ENCODE measurements at places on chromosomes 1 and 21. TPM values are rescaled to one million over a fixed set of nuclear protein-coding genes. Genes with fewer than 3 reads are reported as not detected.

GRCh38 chr1:232508130-232508701 lies 121.7 kb downstream of the SIPA1L2 start:
- DNase-seq, result no peak

DNA sequence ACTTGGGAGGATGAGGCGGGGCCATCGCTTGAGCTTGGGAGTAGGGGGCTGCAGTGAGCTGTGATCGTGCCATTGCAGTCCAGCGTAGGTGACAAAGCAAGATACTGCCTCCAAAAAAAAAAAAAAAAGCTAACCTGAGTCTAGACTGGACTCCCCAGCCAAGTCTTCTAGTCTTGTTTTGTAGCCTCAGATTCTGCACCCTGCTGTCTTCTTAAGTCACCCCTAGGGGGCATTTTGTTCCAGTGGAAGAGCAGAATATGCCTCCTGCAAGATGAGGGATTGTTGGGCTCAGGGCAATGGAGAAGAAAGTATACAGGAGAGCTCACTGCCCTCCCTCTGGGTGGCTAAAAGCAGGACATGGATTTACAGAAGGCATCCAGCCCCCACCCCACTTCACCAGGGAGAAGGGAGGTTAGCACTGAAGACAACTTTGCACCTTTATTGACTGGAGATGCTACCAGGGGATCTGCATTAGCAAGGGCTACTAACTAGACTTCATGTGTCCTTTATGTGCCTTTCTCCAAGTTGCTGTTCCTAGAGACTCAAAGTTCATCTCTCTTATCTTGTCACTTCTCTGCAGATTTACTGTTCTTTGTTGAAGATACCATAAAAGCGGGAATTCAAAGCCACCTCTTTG lies 15.3 kb upstream of the RNF187 start:
- peak; percentile 34 for DNase-seq

The KCNJ15 gene
- total RNA-seq, result 1.4 TPM

- no peak for DNase-seq
Observed at GRCh38 chr1:245480393-245481120, 325.8 kb downstream of the KIF26B start.

GRCh38 chr1:183090391-183091006 lies 67.3 kb downstream of the LAMC1 start:
- peak; percentile 29 for DNase-seq

DNA sequence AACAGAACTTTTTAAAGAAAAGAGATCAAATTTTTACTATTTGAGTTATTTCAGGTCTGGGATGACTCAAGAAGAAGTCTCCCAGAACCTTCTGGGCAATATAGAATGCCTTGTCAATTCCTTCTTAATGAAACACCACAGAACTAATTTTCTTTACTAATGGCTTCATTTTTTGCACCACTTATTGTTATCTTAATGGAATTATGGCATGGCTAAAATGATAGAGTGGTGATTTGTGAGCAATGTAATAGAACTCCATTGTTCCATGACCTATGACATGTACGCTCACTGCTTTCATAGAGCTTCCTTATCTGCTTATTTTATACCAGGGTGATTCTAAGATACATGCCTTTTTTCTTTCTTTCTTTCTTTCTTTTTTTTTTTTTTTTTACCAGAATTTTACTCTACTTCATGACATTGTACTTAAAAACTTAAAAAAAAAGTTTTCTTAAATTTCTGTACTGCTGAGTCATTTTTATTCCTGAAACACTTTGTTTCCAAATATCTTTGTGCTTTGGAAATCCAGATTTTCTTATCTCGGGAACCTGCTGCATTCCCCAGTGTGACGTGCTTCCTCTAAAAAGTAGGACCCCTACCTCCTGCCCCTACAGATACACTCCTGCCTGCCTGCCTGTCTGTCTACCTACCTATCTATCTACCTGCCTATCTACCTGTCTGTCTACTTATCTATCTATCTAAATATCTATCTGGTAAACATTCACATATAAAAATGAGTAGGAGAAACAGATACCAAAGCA lies 284.9 kb downstream of the PBX1 start:
- DNase-seq, result peak; percentile 28

GRCh38 chr21:37429356-37429755 lies 62.8 kb downstream of the DYRK1A start:
- no peak for DNase-seq

GRCh38 chr1:121546830-121547591 lies 362.2 kb downstream of the SRGAP2C start:
- DNase-seq, result peak; percentile 4

- DNase-seq, result no peak
Observed at GRCh38 chr1:33960188-33960895, 96.5 kb downstream of the HMGB4 start.

DNA sequence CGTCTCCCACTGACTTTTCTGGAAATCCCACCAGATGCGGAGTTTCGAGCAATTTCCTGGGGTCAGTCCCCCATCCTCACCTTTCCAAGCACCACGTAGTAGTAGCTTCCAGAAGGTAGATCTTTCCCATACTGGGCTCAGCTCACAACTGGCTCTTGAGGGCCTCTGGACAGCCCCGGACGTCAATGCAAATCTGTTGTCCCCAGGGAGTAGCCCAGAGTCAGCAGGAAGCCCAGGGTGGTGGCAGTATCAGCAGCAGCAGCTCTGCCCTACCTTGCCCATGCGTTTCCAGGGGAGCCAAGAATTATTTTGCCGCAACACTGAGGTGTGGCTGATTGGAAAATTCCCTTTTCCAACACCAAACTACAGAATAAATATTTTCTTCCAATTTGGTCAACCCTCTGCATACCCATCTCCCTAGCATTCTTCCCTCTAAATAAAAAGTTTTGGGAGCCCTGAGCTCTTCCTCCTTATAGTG lies 70.3 kb downstream of the CD46 start:
- no peak for DNase-seq

- peak; percentile 27 for DNase-seq
Observed at GRCh38 chr1:15406614-15407559, 2.8 kb upstream of the EFHD2 start.

- DNase-seq, result peak; percentile 85
Observed at GRCh38 chr1:159798893-159799292, 3.3 kb upstream of the FCRL6 start.

GRCh38 chr1:10424034-10424433 lies 6.2 kb upstream of the CENPS start:
- no peak for DNase-seq

GRCh38 chr21:31395268-31395667 lies 51.2 kb upstream of the TIAM1 start:
- no peak for DNase-seq

- no peak for DNase-seq
Observed at GRCh38 chr1:32307324-32307723, 15.4 kb downstream of the HDAC1 start.

The FCGR3A gene
- not detected for total RNA-seq

- DNase-seq, result no peak
Observed at GRCh38 chr21:34186109-34186719, 112.8 kb downstream of the MRPS6 start.

- DNase-seq, result no peak
Observed at GRCh38 chr1:201694608-201695335, 134.2 kb upstream of the IPO9 start.

DNA sequence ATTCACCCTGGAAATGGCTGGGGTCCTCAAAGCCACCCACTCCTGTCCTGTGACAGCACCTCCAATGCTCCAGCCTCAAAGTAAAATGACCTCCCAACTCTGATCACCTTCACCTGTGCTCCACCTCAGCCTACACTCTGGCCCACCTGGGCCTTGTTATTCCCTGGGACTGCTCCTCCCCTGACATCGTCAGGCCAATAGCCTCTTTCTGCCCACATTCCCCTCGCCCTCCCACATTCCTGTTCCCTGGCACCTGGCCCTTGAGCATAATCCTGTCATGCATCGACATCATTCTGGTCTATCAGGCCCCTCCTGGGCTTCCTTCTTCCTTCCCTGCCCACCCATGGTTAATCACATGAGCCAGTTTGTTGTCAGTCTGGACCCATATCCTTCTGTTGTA lies 13.2 kb upstream of the BCAR3 start:
- no peak for DNase-seq

DNA sequence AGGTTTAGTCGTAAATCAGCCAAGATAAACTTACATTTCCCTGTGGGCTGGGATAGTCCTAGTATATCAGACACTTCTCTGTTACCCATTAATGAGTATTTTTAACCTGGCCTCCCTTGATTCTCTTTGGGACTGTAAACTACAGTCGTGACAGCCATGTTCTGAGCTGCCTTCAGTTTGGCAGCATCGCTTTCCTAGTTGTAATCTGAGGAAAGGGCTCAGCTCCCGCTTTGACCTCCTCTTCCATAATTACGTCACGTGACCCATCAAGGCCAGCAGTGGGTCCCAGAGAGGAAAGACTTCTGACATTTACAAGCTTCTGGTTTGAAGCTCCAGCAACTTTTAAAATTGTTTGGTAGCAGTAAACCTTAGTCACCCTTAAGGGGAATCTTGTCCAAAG lies 34.6 kb upstream of the MTR start:
- DNase-seq, result no peak

The TFB2M gene
- total RNA-seq, result 14.8 TPM

GRCh38 chr21:45288441-45288841 lies 746 bp upstream of the POFUT2 start:
- no peak for DNase-seq

DNA sequence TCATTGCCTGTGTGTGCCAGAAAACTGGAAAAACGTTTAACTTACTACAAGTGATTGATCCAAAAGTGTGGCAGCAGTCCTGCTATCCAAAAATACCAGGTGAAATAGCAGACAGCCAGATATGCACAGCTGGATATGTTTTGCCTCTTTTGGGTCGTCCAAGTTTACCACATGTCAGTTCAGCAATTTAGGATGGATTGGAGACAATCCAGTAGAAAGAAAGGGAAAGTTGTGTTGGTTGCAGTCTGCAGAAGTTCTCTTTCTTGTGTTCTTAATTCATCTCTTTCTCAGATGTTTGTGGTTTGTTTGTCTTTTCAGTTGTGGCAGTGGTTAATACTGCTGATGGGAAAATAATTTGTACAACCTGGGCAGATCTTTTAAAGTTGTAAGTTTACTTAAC lies 645.0 kb downstream of the PTPRC start:
- DNase-seq, result no peak

GRCh38 chr21:32190493-32191144 lies 88.2 kb downstream of the MIS18A start:
- no peak for DNase-seq

- peak; percentile 60 for DNase-seq
Observed at GRCh38 chr1:21220815-21221214, 44.1 kb upstream of the EIF4G3 start.

The SELENON gene
- total RNA-seq, result 166 TPM

- DNase-seq, result no peak
Observed at GRCh38 chr1:71676979-71677925, 596.4 kb upstream of the ZRANB2 start.

DNA sequence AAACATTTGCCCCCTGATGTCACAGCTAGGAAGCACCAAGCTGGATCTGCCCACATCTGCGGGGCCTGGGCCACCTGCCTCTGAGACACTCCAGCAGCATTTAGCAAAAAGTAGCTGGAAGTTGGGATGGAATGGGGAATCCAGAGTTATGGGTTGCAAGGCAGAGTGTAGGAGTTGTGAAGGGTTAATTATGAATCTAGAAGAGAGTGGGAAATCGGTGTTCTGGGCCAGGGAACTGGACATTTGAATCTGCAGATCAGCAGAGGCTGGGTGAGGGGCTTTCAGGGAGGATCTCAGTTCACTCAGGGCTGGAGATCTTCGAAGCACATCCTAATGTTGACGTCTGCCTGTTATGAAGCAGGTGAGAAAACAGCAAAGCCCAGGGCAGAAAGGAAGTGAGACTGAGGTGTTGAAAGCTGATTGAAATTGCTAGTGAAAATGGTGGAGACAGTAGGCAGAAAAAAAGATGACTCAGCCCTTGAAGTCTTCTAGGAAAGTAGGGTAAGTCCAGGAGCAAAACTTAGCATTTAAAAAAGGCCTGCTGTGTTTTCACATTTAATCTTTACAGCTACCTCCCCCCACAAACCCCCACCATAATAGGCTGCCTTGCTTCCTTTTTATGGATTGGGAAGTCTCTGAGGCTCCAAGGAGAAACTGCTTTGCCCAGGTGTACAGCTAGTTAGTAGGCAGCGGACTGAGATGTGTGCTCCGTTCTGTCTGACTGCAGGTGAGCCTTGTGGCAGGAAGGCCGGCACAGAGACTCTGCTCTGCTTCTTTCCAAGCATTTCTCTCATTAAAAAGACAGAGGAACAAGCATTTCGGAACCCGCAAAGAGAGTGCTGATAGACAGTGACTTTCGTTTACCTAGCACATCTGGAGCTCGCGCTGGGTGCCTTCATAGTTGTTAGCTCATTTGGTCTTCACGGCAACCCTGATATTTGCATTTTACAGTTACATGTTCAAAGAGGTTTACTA lies 7.2 kb downstream of the VANGL1 start:
- peak; percentile 56 for DNase-seq

- DNase-seq, result no peak
Observed at GRCh38 chr1:20093940-20094391, 24.0 kb downstream of the PLA2G5 start.

The FAM72A gene
- 9.4 TPM for total RNA-seq

- peak; percentile 8 for DNase-seq
Observed at GRCh38 chr1:244757091-244757939, 78.1 kb upstream of the COX20 start.

GRCh38 chr1:174982971-174983689 lies 16.6 kb upstream of the CACYBP start:
- peak; percentile 66 for DNase-seq

The RHBG gene
- not detected for total RNA-seq

- DNase-seq, result no peak
Observed at GRCh38 chr21:25062061-25062460, 545.2 kb downstream of the MRPL39 start.

GRCh38 chr1:168957818-168958217 lies 148.7 kb upstream of the ATP1B1 start:
- DNase-seq, result no peak

The SPATA45 gene
- not detected for total RNA-seq

DNA sequence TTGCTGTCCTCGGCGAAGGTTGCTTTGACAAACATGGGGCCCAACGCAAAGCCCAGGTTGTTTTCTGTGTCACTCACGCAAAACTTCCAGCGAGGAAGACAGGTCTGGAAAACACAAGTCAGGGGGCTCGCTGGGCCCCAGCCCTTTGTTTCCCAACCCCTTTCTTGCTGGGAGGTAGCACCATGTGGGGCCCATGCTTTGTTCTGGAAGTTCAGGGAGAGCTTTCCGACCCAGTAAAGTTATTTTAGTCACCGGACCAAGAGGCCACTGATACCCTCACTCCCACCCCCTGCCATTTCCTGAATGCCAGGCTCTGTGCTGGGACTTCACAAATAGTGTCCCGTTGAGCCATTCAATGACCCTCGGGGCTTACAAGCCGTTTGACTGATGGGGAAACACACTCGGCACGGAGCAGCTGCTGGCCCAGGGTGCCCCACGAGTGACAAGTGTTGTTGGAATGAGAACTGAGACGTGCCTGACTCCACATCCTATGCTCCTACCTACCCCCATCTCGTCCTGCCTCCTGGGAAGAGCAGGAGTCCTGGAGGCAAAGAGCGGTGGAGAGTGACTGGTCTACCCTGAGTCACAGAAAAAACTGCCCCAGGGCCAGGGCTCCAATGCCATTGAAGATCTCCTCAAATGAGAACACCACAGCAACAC lies 52.0 kb downstream of the ECE1 start:
- no peak for DNase-seq

Measured in endothelial cell of umbilical vein (primary cell).